ENCODE measurements at places on chromosomes 3 and 15.

DNA sequence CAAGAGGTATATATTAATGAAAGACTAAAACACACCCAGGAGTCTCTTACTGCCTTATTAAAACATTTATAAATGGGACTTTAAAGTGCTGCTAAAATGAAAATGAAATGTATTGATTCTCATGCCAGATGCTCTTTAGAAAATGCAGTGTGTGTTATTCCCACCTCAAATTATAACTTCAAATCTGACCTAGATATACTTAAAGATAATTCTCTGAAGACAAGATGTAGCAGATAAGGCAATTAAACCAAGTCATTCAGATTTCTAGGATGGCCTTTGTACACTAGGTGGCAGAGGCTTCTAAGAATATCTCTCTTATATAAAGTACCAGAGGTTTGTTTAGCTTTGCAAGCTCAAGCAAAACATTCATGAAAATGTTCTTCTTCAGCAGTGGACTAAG lies 26.9 kb upstream of the GOLGA8B start:
- no peak for DNase-seq

- no peak for DNase-seq
Measured at GRCh38 chr3:169578381-169579024, 85.0 kb downstream of the MECOM start.

GRCh38 chr3:14177580-14178246 lies 688 bp downstream of the XPC start:
- DNase-seq: no peak

DNA sequence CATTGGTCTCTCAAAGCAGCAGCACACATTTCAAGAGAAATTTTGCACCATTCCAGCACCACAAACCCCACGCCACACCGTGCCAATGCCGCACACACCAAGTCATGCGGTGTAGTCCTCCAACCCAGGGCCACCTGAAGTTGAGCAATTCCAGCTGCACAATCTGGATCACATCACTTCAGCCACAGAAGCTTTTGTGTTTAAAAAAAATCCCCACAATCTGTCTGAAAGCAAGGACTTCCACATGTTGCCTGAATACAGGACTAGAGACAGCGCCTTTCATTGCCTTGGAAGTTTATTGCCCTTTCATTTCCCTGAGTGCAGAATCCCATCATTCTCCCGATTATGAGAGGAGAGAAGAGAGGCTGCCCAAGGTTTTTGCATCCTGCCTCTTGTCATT lies 175.6 kb upstream of the BCL6 start:
- DNase-seq: no peak
